ENCODE measurements at places on chromosomes 6 and 20.
A peak's percentile ranks its signal among the peaks of the same experiment; 100 is the strongest.

GRCh38 chr6:132219901-132220300, 181.4 kb downstream of the MOXD1 start:
- DNase-seq: no peak

DNA sequence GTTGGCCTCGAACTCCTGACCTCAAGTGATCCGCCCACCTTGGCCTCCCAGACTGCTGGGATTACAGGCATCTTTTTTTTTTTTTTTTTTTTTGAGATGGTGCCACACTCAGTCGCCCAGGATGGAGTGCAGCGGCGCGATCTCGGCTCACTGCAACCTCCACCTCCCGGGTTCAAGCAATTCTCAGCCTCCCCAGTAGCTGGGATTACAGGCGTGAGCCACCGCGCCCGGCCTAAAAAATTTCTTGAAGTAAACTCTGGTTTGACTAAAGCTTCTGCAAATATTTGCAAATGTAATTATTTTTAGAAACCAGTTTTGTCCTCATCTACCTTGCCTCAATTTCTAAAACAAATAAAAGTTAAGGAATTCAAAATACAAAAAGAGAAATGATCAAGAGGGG, 1.2 kb downstream of the IBTK start:
- DNase-seq: no peak

DNA sequence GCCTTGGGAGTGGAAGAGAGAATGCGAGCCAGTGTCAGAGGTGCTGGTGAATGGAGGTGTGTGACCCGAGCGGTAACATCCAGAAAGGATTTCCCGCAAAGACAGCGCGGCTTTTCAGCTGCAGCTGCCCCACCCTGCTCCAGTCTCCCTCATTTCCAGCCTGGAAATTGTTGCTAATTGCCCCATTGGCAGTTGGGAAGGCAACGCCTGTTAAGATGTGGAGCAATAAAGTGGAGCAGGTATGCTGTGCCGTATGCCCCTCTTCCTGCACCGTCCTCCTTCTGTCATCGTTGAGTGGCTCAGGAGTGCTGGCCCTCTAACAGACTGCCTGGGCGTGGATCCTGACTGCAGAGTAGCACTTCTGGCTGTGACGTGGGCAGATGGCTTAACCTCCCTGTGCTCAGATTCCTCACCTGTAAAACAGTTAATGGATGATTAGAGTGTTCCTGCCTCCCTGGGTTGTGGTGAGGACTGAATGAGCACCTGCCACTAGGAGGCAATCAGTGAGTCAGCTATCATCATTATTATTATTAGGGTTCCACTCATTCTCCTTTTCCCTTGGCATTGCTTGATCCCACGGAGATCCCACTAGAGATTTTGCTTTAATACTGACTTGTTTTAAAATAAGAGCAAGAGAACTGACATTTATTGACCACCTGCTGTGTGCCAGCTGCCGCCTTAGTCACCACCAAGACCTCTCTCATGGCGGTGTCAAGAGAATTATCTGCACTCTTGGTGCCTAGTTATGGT, 11.7 kb downstream of the ARFGEF2 start:
- DNase-seq: no peak

DNA sequence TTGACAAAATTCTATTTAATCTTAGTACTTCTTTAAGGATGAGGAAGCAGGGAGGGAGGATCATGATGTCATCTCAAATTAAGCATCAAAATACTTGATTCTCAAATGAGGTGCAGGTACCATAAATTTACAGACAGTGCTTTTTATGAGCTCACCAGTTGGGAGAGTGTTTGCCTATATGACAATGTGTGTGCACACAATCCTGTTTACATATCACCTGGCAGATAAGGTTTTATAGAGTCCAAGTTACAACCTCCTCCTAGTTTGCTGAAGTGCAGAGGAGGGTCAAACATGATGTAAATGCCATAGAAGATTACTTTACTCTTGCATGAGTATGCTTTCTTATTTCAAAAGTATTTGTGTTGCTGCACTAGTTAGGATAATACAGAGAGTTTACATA, 6.4 kb downstream of the ATXN1 start:
- no peak for DNase-seq

- no peak for DNase-seq
Observed at GRCh38 chr20:34871320-34871926, 1.2 kb downstream of the GGT7 start.

DNA sequence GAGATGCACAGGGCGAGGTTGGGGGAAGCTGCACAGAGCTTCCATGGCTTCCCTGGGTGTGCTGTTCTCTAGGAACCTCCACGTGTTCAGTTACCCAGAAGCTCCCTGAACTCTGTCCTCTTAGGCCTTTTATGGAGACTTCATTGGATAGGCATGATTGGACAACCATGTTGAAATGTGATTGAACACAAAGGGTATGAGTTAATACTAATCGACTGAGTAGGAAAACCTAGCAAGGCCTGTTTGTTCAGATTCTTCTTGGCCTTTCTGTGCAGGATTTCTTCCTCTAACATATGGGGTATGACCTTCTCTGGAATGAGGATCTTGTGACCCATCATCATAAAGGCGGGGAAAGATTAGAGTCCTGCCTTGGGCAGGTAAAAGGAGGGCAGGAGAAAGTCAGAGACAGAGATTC, 70.7 kb upstream of the SMIM29 start:
- no peak for DNase-seq

- no peak for DNase-seq
Observed at GRCh38 chr6:1821513-1822183, 211.9 kb downstream of the FOXC1 start.

GRCh38 chr6:108408861-108409260, 114.0 kb downstream of the AFG1L start:
- DNase-seq: no peak

- DNase-seq: no peak
Observed at GRCh38 chr6:24935366-24936152, at the start of gene RIPOR2. Gene RIPOR2 (minus strand): TSS chr6:24935960. CDS start chr6:24935898, 62 bp downstream.

- no peak for DNase-seq
Observed at GRCh38 chr20:54650052-54650719, 174.8 kb downstream of the DOK5 start.

DNA sequence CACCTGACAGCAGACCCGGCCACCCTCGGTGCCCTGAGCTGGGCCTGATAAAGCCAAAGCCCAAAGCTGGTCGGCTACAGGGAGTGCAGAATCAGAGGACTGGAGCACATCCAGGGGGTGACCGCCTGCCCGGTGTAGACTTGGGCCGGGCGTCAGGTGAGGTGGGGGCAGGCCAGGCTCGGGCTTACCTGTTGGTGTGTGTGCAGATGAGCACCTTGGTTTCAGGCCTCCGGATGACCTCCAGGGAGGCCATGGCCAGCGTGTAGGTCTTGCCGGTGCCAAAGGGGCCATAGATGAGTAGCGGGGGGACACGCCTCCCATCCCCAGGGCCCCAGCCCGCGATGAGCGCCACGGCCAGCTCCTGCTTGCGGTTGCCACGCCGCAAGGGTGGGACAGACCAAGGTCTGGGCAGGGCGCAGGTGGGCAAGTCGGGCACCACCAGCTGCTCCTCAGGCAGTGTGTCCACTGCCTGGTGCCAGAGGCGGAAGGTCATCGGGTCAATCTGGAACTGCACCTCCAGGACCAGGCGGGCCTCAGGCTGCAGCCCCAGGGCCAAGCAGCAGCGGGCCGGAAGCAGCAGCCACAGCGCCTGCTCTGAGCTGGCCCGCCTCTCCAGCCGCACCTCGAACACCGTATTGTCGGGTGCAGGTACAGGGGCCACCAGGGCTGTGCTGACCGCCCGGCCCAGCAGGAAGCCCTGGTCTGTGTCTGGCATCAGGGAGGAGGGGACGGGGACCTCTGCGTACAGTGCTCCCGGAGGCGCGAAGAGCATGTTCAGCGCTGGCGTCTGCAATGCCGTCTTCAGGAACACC, 5.7 kb downstream of the HELZ2 start:
- DNase-seq: no peak

DNA sequence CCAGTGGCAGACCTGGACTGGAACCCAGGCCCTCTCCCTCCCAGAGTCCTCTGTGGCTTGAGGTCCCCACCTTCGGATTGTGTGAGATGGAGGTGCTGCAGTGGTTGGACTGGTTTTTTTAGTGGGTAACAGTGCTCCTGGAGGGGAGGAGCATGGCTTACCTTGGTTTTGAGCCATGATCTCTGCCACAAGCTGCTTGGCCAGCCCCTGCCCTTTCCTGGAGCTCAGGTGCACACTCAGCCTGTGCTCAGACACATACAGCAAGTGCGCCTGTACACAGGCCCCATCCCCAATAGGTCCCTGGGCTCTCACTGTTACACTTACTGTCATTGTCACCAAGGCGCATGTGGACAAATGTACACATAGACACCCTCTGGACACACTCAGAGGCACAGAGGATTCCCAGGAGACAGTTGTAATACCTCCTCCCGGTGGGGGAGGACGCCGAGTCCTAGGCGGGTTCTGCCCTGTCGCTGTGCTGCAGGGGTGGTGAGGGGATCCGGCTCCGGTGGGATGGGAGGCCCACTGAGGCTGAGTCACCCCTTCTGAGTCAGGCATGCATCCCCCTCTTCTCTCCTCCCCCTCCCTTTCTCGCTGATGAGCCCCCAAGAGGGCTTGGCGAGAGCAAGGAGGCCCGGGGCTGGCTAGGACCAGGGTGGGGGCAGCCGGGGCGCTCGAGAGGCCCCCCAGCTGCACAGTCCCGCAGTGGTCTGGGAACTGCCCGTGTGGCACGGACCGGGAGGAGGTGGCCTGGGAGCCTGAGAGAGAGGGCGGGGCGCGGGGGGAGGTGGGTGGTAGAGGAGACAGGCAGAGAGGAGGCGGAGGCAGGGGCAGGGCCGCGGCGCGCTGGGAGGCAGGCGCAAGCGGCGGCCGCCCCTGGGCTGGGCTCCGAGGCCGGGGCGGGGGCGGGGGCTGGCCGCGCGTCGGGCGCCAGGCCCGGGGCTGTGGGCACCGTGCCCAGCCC, 522 bp upstream of the EPB41L1 start:
- DNase-seq: peak; percentile 13

GRCh38 chr20:52746190-52746589, 226.0 kb upstream of the TSHZ2 start:
- DNase-seq: no peak

GRCh38 chr20:33019465-33020277, 11.8 kb upstream of the BPIFB6 start:
- DNase-seq: no peak

GRCh38 chr6:126232671-126233070, 107.2 kb upstream of the CENPW start:
- DNase-seq: no peak

DNA sequence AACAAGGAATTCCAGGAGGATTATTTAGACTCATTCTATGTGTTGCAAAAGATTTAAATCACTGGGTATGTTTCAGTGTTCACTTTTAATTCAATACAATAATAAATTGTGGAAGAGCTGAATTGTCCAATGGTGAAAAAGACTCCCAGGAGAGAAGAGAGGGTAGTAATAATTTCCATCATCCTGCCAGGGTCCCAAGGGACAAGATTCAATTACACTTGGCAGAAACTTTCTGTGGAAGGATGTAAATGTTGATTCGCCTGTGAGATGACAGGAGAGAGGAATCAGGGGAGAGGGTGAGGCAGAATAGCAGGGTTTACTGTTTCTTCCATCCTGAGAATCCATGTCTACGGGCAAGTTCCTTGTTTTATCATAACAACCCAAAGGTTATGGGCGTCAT, 342.7 kb downstream of the ESR1 start:
- DNase-seq: no peak

- DNase-seq: no peak
Observed at GRCh38 chr6:143698759-143699429, 21.1 kb downstream of the PHACTR2 start.

DNA sequence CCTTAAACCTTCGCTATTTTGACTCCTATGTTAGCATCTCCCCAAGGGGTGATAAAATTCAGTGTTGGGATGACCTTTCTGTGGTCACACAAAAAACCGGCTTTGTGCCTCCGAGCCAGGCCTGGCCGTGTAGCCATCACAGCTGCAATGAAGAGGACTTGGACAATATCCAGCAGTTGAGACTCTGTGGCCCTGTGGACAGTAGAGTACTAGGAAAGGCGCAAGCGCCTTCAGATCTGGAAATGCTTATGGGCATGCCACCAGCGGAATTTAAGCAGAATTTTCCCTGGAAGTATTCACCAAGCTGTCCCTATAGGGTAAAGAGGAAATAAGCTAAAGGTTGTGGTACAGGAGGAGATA, 63.3 kb upstream of the SLC2A12 start:
- no peak for DNase-seq

- DNase-seq: peak; percentile 34
Observed at GRCh38 chr6:38997128-38997761, 51.3 kb upstream of the GLP1R start.

- no peak for DNase-seq
Observed at GRCh38 chr20:51387125-51387875, 155.2 kb downstream of the NFATC2 start.

- DNase-seq: no peak
Observed at GRCh38 chr20:24782801-24783630, 166.1 kb upstream of the CST7 start.

DNA sequence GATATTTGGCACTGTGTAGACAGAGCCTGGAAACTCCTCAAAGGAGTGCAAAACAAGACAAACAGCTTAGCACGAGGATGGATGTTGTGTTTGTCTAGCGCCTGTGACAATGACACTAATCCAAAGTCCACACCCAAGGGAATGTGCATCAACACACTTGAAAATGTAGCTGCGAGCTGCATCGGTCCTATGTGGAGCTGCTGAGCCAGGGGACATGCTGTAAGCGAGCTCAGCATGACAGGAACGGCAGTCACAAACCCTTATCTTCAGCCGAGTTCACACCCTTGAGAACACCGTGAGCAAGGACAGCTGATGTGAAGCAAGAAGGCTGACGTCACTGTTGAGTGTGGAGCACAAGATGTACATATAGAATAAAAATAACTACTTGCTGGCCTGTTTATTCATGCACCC, 684.3 kb downstream of the QKI start:
- DNase-seq: no peak

GRCh38 chr6:169990095-169991030, 238.9 kb downstream of the ERMARD start:
- peak; percentile 37 for DNase-seq

DNA sequence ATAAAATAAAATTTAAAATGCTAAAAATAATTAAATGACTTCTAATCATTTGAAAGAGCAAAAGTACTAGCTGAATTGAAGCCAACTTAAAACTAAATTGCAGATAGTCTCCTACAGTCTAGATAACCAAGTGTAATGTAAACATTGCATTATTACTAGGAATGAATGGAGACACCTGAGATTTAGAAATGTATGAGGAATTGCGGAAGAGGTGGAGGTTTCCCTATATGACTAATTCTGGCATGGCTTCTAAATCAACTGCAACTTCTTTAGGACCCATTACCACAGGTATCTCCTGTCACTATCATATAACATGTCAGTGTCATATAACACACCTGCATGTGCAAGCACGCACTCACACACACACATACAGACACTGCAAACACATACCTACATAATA, 13.2 kb upstream of the GPR6 start:
- DNase-seq: no peak

Measured in stimulated activated CD4-positive, alpha-beta T cell treated with anti-CD3 and anti-CD28 coated beads, Interleukin-2, amount 100 ng/mL, for 48 hours (primary cell).